ENCODE measurements at places on chromosomes 16 and 17.

- DNase-seq: no peak
These were observed 1.6 kb downstream of the MLLT6 start for GRCh38 chr17:38706505-38707216.

DNA sequence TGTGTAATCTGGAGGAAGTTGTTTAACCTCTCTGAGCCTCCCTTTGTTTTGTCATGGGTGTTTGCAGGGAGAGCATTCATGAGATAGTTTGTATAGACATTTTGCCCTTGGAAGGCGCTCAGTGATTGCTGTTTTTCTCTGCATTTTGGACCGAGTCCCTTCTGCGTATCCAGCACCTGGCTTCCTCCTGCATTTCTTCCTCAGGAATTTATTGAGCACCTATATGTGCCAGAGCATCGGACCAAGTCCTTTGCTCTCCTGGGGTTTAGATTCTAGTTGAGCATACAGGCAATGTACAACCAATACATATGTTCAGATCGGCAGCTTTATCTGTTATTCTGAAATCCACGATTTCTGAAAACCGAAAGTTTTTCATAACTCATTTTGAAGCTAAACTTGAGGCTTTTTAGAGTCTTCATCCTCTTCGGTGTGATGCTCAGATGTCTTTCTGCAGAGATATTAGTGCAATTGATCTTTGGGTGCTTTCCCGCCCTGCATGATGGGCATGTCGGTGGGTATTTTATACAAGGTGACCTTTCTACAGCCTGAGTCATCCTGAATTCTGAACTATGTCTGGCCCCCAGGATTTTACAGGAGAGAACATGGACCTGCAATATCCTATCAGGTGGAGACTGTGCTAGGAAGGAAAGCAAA lies 4.1 kb downstream of the IL4R start:
- no peak for DNase-seq

- DNase-seq: no peak
These were observed 9.1 kb downstream of the TIMP2 start for GRCh38 chr17:78915872-78916632.

DNA sequence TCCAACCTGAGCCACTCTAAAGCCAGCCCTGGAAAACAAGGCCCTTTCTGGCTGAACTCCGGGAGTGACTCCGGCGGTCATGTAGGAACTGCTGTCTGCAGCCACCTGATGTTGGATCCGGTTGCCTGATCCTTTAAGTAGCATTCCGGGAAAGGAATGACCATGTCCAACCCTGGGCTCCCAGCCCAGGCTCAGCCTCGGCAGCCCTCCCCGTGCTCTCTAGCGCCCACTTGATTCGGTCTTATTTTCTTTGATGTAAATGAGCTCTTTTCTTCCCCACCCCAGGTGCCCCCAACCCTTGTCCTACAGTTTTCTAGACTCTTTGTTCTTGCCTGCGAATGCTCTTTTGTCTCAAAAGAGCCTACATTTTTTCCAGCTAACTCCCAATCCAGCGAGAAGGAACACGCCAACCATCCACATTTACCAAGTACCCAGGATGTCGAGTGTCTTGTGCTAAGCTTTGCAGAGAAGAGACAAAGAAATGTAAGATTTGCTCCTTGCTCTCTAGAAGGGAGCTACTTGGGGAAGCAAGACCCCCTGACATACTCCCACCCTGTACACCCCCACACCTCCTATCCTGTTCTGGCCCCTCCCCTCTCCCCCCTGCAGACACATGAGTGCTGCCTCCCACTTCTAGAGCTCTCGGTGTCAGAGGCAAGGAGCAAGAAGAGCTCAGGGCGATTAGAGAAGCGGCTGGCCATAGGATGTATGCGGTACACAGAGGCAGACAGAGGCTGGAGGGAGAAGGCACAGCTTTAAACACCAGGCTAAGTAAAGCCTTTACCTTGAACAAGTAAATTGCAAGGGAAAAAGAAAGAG lies 53.8 kb downstream of the COG7 start:
- no peak for DNase-seq

DNA sequence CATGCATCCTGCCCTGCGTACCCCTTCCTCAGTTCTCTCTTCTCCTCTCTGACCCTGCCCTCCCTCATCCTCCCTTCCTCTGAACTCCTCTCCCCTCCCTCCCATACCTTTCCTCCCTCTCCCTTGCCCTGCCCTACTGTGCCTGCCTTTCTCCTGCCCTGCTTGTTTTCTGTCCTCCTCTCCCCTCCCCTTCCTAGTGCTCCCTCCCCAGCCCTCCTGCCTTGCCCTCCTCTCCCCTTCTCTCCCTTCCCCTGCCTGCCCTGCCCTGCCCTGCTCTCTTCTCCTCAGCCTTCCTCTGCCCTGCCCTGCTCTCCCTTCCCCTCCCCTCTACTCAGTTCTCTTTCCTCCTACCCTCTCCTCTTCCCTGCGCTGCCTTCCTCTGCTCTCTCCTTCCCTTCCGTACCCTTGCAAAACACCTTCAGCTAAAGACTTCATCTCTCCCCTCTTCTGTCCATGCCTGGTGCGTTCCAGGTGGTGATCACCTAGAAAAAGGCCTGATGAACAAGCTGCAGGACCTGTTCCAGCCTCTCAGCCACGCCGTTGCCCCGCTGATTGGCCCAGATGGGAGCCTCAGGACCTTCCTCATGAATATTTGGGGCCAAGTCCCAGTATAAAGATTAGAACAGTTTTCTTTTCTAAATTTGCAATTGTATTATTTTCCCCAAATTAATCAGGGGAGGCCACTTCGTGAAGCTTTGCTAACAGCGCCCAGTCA lies 290.5 kb downstream of the CPPED1 start:
- no peak for DNase-seq

DNA sequence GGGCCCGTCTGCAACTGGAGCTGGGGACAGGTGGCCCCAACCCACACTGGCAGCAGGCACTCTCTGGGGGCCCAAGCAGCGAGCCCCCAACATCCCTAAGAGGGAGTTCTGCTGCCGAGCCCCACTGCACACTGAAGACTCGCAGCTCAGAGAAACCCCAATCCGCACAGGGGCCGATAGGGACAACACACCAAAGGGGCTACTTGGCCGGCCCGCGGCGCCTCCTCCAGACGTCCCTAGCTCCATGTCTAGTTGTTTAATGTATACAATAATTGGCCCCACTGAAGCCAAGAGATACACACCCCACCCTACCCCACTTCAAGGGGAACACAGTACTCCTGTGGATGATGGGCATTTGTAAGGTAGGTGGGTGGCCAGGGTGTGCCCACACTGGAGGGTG lies 62.7 kb downstream of the ZNF423 start:
- DNase-seq: no peak

- DNase-seq: no peak
These were observed 97.1 kb downstream of the PITPNC1 start for GRCh38 chr17:67474081-67474661.

DNA sequence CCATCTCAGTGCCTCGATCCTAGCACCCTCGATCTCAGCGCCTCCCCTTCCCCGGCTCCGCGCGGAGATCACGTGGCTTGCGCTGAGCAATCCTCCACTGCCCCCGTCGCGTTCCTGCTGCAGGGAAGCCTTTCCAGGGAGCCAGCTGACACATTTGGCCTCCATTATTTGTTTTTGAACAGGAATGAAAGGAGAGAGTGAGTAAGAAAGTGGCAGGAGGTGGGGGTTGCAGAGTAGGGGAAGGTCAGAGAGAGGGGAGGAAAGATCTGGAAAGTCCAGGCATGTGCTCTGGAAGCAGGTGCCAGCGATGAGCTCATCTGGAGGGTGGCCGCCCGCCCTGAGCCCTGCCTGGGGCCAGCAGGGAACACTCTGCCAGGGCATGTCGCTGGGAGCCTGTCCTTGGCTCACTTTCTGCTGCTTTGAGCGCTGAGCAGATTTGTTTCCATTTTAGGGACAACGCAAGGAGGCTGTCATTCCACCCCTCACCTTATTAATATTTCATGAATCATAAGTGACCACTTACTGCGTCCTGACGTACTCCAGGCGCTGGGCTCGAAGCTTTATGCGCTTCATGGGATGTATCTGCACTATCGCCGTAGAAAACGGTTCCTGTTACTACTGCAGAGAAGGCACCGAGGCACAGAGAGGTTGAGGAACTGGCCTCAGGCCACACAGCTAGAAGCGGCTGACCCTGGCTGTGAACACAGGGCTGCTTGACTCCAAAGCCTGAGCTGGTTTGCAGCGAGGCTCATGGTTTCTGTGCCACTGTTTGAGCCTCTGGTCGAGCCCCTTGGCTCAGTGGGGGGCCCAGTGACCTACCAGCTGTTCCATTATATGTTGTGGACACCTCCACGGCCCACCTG lies 283.1 kb downstream of the SEC14L1 start:
- DNase-seq: no peak

DNA sequence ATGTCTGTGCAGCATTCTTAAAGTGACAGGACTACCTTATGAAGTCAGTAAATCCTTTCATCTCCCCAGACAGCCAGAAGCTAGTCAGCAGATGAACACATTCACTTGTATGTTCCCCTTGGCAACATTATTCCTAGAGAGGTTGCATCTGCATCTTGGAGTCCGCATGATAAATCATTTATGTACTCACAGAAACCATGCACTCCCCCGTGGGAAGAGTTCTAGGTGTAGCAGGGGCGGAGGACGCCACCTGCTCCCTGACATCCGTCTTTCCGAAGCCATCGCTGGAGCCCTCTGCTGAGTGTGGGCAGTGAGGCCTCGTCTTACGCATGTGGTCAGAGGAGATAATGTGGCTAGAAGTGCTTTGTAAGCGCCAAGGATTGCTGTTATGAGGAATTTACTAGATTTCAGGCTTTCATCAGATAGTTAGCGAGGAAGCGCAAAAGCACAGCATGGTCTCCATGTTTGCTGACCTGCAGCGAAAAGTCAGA lies 144.5 kb downstream of the RPTOR start:
- no peak for DNase-seq

- DNase-seq: no peak
These were observed 80.2 kb upstream of the TOB1 start for GRCh38 chr17:50946223-50946890.

GRCh38 chr16:82190386-82190785 lies 20.4 kb upstream of the MPHOSPH6 start:
- DNase-seq: no peak

- no peak for DNase-seq
These were observed 37.4 kb downstream of the CCDC57 start for GRCh38 chr17:82175201-82175600.

DNA sequence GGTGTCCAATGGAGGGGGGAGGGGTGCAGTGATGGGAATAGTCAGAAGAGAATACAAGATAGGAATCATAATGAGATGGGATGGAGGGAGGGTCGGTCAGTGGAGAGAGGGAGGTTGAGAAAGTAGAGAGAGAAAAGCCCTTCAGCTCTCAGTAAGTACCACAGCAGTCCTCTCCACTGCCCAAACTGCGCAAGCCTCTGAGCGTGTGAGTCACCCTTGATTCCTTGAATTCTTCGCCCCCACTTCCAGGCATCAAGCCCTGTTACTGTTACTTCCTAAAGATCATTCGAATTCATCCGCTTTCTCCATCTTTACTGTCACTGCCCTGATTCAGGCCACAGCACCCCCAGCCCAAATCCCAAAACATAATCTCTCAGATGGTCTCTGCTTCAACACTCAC lies 2.5 kb downstream of the GUCY2D start:
- DNase-seq: no peak

GRCh38 chr16:50071075-50071671 lies 5.4 kb downstream of the HEATR3 start:
- DNase-seq: peak; percentile 31

DNA sequence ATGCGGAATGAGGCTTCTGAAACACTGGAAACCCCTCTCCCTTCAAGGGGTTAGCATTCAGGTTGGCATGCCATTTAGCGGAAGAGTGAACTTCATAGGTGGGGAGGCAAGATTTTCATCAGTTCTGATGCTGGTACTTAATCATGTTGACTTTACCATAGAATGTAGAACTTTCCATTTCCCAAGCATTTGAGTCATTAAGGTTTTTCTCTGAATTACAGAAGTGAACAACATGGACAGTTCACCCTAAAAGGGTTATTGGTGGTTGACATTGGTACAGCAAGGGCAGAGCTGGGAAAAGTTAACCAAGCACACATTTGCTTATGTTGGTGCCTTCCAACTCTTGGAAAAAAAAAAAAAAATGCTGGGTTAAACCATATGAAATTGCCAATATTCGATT lies 39.1 kb downstream of the GAN start:
- DNase-seq: no peak

DNA sequence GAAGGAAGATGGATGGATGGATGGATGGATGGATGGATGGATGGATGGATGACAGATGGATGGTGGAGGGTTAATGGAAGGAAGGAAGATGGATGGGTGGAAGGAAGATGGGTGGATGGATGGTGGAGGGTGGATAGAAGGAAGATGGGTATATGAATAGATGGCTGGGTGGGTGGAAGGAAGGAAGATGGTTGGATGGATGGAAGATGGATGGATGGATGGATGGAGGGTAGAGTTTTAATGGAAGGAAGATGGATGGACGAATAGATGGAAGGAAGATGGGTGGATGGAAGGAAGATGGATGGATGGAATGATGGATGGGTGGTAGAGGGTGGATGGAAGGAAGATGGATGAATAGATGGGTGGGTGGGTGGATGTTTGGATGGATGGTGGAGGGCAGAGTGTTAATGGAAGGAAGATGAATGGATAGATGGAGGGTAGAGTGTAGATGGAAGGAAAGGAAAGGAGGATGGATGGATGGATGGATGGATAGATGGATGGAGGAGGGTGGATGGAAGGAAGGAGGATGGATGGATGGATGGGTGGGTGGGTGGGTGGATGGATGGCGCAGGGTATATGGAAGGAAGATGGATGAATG lies 22.1 kb downstream of the MLYCD start:
- DNase-seq: no peak

DNA sequence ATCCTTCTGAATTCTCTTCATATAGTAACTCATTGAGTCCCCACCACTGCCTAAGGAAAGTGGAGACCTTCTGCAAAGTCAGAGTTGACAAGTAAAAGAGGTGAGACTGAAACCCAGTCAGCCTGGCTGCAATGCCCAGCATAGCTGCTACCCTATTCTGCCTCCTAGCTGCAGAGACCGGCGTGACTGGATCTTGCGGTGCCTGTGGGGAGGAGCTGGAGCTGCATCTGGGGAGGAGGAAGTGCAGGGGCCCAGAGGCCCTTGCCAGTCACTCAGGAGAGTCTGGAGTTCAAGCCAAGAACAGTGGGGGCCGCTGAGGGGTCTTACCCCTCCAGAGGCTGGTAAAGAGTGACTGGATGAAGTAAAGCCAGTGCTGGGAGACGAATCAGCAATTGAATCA lies 35.0 kb upstream of the ZNF423 start:
- no peak for DNase-seq

DNA sequence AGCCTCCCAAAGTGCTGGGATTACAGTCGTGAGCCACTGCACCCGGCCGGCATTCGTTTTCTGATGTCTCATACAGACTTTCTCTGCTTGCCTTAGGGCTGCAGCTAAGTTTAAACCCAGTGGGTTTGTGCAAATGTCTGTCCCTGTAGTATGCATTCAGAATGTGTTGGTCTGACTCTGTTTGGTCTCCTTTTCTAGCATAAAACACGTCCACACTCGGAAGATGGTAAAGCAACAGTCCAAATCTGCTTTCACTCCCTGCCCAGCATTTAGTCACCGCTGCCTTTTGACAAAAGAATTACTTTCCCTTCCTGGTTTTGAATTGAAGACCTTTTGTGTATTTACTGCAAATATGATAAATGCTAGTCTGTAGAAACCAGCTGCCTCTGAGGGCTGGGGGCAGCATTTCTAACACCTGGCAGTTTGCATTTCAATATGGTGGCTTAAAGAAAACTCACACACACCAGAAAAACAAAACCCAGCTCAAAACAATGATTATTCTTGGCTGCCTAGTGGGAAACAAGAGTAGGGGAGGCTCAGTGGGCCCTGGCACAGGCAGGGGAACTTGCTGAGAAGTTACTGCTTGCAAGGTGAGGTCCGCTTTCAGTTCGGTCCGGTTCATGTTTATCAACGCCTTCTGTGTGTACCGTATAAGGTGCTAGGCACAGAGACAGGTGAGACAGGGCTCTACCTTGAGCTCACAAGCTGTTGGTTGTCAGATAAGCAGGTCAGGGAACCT lies 56.9 kb downstream of the MSI2 start:
- DNase-seq: no peak
